ENCODE measurements at places on chromosomes 11 and 22. TPM values are rescaled to one million over a fixed set of nuclear protein-coding genes. Genes with fewer than 3 reads are reported as not detected.

The OR2AT4 gene
- not detected for total RNA-seq

DNA sequence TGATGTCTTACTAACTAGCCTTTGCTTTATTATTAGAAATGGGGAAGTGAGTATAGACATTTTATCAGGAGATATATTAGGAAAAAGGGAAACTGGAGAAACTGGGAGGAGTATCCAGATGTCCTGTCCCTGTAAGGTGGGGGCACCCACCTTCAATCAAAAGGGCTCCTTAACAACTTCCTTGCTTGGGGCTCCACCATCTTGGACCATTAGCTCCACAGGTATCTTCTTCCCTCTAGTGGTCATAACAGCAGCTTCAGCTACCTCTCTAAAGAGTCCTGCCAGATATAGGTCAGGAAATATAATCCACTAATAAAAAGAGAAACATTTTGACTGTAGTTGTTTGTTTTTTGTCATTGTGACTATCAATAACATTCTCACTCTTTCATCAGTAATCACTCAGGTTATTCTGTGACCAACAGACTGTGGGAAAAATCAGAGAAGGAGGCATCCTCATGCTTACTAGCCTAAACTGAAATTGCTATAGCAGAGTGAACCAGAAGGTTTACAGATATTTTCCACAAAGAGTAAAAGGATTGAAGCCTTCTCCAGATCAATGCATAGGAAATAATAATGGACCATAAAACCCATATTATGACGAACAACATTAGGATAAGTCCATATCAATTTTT, 10.4 kb downstream of the OR51B4 start:
- H3K27me3 ChIP-seq: peaks cover 3% of the 10 kb centered on the region
- H3K36me3 ChIP-seq: no peaks in the 10 kb centered on the region
- no peak overlapping the region for H3K27ac ChIP-seq
- H3K4me1 ChIP-seq: no peaks in the 10 kb centered on the region

The RASD2 gene
- total RNA-seq: not detected

- no peak overlapping the region for H3K27ac ChIP-seq
- H3K36me3 ChIP-seq: no peaks in the 10 kb centered on the region
- H3K4me3 ChIP-seq: no peak overlapping the region
- no peaks in the 10 kb centered on the region for H3K4me1 ChIP-seq
- DNase-seq: no peak
These were observed 13.8 kb downstream of the TOLLIP start for GRCh38 chr11:1295591-1295990.

GRCh38 chr11:14237444-14237961, 121.5 kb downstream of the RRAS2 start:
- no peak for DNase-seq
- H3K27ac ChIP-seq: no peak overlapping the region
- H3K36me3 ChIP-seq: no peaks in the 10 kb centered on the region
- H3K27me3 ChIP-seq: peaks cover 8% of the 10 kb centered on the region
- H3K4me3 ChIP-seq: no peak overlapping the region
- H3K4me1 ChIP-seq: no peaks in the 10 kb centered on the region

DNA sequence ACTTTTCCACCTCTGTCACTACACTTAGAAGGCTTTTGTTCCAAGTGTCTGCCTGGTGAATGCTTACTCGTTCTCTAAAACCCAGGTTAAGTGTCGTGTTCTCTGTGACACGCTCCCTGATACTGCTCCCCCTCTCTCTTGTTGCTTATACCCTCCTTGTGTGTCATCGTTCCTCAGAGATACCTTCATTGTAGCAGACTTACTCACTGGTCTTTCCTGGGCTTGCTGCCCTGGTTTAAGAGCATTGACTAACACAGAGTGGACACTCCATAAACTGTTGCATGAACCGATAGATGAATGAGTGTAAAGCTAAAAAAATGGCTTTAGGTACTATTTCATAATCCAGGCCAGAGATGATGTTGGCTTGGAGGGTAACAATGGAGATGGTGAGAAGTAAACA, 171.3 kb downstream of the GRIK4 start:
- H3K27ac ChIP-seq: no peak overlapping the region
- no peaks in the 10 kb centered on the region for H3K4me1 ChIP-seq
- H3K4me3 ChIP-seq: no peak overlapping the region

The OR4D11 gene
- not detected for total RNA-seq

GRCh38 chr11:501683-502287, 5.3 kb downstream of the RNH1 start:
- H3K4me3 ChIP-seq: no peak overlapping the region
- DNase-seq: no peak
- H3K36me3 ChIP-seq: peaks cover 14% of the 10 kb centered on the region
- H3K27ac ChIP-seq: peak overlapping the region; percentile 69
- H3K27me3 ChIP-seq: no peaks in the 10 kb centered on the region
- peaks cover 22% of the 10 kb centered on the region for H3K4me1 ChIP-seq

GRCh38 chr11:9071692-9072091, 19.7 kb downstream of the SCUBE2 start:
- H3K36me3 ChIP-seq: no peaks in the 10 kb centered on the region
- H3K4me3 ChIP-seq: no peak overlapping the region
- DNase-seq: no peak
- H3K27me3 ChIP-seq: peaks cover 25% of the 10 kb centered on the region

The APOBEC3H gene
- total RNA-seq: 84.9 TPM

The BIRC3 gene
- 55.0 TPM for total RNA-seq

- H3K27ac ChIP-seq: no peak overlapping the region
- DNase-seq: no peak
- H3K36me3 ChIP-seq: peaks cover 9% of the 10 kb centered on the region
- peaks cover 18% of the 10 kb centered on the region for H3K4me1 ChIP-seq
- no peak overlapping the region for H3K4me3 ChIP-seq
These were observed 13.8 kb upstream of the AIFM3 start for GRCh38 chr22:20953342-20953608.

The PHF21B gene
- not detected for total RNA-seq

The OR51E2 gene
- total RNA-seq: not detected

DNA sequence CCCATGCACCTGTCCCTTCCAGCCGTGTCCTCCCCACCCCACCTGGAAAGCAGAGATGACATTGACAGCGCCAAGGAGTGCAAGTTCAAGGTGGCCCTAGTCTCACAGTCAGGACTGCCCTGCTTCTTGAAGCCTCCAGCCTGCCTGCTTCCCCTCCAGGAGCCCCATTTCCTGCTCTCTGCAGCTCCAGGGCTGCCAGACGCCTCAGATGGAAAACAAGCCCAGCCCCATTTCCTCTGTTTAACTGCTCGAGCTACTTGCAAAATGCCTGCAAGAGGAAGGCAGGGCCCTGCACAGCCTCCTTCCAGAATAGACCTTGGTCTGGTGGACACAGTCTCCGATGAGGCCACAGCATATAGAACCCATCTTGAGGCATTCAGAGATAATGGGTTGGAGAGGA, 5.0 kb upstream of the DGKZ start:
- peaks cover 3% of the 10 kb centered on the region for H3K27me3 ChIP-seq
- H3K27ac ChIP-seq: no peak overlapping the region
- H3K36me3 ChIP-seq: peaks cover 3% of the 10 kb centered on the region
- peak overlapping the region; percentile 6 for H3K4me3 ChIP-seq
- H3K4me1 ChIP-seq: peaks cover 46% of the 10 kb centered on the region
- DNase-seq: no peak

The P4HA3 gene
- total RNA-seq: not detected

Measured in activated naive CD8-positive, alpha-beta T cell treated with anti-CD3 and anti-CD28 coated beads, Interleukin-2, amount 10 ng/mL, durations not matched to agents 7 days and 5 days (primary cell).